Left renal cortex interstitium (tissue), 4 donors: ENCODE measurements at places on chromosomes 11 and 22. TPM values are rescaled to one million over a fixed set of nuclear protein-coding genes. Genes with fewer than 3 reads are reported as not detected.

DNA sequence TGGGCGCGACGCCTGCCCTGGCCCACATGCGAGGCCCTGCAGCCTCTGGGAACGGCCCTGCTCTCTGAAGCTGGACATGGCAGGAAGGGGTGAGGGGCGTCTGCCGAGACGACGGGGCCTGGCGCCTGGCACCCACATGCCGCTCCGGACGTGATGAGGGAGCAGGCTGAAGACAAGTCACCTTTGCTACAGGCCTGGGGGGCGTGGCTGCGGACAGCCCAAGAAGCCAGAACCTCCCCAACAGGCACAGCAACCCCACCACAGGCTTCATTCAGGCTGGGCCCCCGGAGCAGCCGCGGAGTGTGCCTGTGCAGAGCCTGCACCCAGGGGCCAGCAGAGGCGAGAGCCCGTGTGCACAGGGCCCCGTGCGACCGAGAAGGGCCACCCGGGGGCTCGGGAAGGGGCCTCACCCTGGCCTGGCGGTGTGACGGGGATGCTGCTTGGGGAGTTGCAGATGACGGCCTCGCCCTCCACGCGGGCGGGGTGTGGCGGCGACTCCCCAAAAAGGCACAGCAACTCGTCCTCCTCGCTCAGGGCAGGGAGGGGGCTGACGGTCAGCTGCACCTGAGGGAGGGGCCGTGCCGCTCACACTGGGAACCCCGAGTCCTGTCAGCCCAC, 16.6 kb upstream of the MAPK11 start:
- DNase-seq = no peak

- no peak for DNase-seq
Measured at GRCh38 chr11:11844272-11844671, 2.5 kb downstream of the USP47 start.

Gene DUSP8
- 2.6 TPM for polyA plus RNA-seq

Gene CSRP3
- 0.13 TPM for polyA plus RNA-seq

Gene ALX4
- 0.16 TPM for polyA plus RNA-seq

Gene MYRF
- 32.8 TPM for polyA plus RNA-seq

DNA sequence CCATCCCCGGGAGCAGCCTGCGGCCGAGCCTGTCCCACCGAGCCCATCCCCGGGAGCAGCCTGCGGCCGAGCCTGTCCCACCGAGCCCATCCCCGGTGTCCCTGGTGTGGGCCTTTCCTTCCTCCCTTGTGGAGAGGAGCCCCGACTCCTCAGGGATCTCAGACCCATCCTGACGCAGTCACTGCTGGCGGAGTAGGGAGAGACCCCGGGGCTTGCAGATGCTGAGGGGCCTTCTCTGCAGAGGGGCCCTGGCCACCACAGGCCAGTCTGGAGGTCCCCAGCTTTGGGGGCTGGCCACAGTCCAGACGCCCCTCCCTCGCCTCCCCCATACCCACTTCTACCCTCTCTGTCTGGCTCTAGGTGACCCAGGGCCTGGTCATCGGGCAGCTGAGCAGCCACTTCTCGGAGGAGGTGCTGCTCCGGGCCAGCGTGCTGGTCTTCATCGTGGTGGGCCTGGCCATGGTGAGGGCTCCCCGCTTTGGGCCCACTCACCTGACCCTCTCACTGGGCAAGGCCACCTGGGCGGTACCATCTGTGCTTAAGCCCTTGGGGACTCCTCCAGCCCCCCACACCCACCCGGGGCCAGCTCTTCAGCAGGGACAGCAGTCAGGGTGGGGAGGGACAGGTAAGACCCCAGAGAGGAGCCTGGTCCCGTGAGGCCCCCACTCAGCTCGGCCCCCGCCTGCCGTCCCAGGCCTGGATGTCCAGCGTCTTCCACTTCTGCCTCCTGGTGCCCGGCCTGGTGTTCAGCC, 7.3 kb downstream of the PHLDA2 start:
- DNase-seq = no peak

Gene TMEM191C
- polyA plus RNA-seq = 2.3 TPM

- DNase-seq = no peak
Measured at GRCh38 chr11:115637599-115638241, 133.5 kb upstream of the CADM1 start.

- no peak for DNase-seq
Measured at GRCh38 chr11:23336961-23337360, 476.7 kb upstream of the CCDC179 start.

DNA sequence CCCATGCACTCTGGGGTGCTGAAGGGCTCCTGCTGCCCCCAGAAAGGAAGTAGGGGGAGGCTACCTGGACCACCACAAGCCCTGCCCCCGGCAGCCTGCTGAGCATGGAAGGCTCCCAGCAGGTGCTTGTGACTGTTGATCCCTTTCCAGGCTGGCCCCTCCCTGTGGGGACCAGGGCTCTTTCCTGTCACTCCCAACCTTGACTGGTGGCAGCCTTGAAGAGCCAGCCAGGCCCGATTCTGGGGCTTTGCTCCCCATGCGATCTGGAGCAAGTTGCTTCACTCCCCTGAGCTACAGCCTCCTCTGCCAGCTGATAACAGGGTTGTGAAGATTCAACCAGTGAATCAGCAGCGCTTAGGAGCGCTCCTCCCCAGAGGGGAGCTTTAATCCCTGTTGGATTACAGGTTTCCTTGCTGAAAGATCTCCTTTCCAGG, 4.6 kb upstream of the CST6 start:
- no peak for DNase-seq

GRCh38 chr11:43959321-43959995, 17.0 kb downstream of the C11orf96 start:
- no peak for DNase-seq

- DNase-seq = no peak
Measured at GRCh38 chr11:67466962-67467771, 1.9 kb downstream of the TMEM134 start.

- no peak for DNase-seq
Measured at GRCh38 chr22:36136475-36136874, 24.1 kb downstream of the APOL3 start.

DNA sequence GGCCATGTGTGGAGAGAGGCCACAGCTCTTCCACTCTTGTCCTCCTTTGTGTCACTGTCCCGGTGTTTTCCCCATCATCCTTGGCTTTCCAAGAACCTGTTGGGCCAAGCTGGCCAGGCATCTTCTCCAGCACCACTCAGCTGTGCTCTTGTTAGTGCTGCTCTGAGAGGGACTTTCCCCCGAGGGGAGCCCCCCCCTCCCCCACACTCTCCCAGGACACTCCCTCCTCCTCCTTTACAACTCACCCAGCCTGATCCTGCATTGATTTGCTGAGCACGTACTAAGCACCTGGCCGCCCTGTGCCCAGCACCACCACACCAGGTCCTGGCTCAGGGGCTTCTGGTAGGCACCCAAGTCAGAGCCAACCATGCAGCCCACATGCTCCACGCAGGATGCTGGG, 13.2 kb downstream of the TP53AIP1 start:
- no peak for DNase-seq

- DNase-seq = no peak
Measured at GRCh38 chr11:12680246-12680939, 6.2 kb downstream of the TEAD1 start.

DNA sequence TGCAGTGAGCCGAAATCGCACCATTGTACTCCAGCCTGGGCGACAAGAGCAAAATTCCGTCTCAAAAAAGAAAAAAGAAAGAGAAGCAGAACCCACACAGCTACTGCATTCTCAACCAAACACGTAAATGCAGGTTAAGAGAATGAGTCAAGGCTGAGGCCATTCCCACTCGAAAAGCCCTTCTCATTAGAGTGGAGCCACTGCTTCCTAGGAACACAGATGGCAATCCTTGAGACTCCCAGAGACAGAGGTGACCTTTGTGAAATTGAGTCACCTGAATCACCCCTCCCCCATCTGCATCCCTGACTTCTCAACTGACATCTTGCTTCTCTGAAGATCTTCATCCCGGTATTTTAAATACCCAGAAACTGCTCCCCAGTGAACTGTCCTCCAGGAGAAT, 8.2 kb downstream of the PACSIN2 start:
- DNase-seq = no peak

DNA sequence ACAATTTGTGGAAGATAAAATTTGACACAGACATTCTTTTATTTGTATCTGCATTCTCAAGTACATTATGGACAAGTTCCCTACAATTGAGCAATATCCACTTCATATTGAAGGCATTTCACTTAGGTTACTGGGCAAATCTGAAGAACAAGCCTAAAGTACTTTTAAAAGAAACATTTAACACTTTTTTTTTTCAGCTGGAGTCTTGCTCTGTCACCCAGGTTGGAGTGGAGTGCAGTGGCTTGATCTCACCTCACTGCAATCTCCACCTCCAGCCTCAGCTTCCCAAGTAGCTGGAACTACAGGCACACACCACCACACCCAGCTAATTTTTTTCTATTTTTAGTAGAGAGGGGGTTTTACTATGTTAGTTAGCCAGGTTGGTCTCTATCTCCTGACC, 70.2 kb downstream of the OR4C45 start:
- no peak for DNase-seq

- no peak for DNase-seq
Measured at GRCh38 chr22:28413612-28414399, 265.8 kb downstream of the TTC28 start.
